NCI-H510A (cell line): ENCODE measurements at places on chromosomes 5 and 9.

GRCh38 chr5:121744577-121744976 is 107.1 kb upstream of the FTMT start:
- DNase-seq: no peak

GRCh38 chr5:108079753-108080152 is 302.1 kb downstream of the FBXL17 start:
- no peak for DNase-seq

- no peak for DNase-seq
Observed at GRCh38 chr5:176899946-176900779, 1.0 kb upstream of the HK3 start.

- DNase-seq: no peak
Observed at GRCh38 chr5:124572971-124573370, 173.5 kb downstream of the ZNF608 start.

GRCh38 chr9:86057491-86057890 is 41.9 kb downstream of the GOLM1 start:
- no peak for DNase-seq

DNA sequence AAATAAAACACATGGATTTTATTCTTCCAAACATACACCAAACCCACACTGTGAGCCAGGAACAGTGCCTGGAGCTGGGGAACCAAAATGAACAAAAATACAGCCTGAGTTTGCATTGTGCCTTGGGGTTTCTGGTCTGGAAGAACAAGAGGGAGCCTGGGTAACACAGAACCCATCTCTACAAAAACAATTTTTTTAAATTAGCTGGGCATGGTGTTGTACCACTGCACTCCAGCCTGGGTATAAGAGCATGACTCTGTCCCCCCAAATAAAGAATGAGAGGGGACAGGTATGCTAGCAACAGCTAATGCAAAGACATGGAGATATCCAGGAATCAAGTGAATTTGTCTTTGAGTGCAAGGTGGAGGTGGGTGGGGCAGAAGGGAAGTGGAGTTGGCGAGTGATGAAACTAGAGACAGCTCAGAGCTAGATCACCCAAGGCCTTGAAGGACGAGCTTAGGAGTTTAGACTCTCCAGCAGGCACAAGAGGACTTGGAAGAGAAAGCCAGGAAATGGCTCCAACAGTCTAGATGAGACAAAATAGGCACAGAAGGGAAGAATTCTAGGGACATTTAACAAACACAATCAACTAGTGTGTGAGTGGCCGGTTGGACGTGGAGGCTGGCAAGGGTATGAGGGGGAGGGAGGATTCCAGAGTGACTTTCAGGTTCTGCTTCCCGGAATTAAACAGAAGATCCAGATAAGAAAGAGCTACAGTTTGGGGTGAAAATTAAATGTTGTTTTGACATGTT is 47.4 kb downstream of the FNBP1 start:
- no peak for DNase-seq

DNA sequence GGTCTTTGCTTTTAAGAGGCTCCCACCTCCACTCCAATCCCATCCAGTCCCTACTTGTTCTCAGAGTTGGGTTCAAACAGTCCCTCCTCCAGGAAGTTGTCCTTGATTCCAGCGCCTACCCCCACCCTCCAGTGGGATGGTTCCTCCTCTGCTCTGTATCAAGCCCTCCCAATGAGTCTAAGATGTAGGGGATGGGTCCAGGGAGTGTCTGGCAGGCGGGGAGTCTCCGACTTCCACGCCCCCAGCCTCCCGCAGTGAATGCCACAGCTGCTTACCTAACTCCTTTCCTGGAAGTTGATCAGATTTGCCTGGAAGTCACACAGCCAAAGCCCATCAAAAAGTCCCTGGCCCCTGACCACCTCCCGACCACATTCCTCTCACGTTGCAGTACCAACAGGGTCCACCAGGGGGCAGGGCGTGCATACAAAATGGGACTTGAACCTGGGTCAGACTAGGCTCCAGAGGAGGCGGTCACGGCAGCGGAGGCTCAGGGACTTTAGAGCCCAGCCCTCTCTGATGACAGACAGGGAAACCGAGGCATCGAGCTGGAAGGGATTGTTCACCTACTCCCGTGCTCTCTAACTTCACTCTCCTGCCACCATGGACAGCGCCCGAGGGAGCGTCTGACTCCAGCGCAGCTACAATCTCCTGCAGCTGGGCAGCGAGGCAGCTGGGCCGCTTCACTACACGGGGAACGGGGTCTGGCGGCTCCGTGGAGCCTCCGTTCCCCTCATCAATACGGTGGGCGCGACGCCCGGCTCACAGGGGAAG is 25.0 kb upstream of the TDRD7 start:
- no peak for DNase-seq

- DNase-seq: no peak
Observed at GRCh38 chr9:115838417-115838816, 315.2 kb upstream of the PAPPA start.
